Inflammatory macrophage (primary cell): ENCODE measurements at places on chromosomes 5 and 9.

DNA sequence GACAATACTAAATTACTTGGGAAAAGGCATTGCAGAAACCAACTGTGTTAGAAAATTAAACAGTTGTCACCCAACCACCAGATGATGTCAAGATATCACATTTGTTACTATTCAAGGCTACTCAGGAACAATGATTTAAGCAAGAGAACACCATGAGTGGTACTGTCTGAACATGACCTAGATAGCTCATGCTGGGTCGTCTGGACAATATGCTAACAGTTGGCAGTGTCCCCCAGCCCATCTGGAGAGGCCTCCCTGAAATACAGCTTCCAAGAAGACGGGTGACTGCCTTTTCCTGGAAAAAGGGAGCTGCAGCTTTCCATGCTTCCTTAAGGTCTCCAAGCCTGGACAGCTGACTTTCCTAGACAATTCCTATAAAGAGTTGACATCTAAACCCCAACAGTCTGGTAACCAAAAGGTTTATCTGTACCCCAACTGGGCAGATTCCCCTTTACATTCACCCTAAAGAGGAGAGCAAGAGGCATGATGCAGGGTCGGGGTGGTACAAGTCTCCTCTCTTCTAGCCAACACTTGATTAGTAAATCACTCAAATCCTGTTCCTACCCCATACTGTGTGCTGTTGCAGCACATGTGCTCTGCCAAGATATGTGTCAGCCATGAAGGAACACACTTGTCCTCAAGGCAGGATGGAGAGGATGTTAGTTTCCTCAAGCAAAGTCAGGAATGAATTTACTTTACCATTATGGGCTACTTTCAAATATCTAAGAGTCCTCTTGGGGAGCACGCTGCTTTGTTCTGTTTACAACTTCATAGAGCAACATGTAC lies 433.0 kb downstream of the PDE4D start:
- no peak for DNase-seq

GRCh38 chr9:83445703-83446265 lies 92.4 kb downstream of the FRMD3 start:
- no peak for DNase-seq

DNA sequence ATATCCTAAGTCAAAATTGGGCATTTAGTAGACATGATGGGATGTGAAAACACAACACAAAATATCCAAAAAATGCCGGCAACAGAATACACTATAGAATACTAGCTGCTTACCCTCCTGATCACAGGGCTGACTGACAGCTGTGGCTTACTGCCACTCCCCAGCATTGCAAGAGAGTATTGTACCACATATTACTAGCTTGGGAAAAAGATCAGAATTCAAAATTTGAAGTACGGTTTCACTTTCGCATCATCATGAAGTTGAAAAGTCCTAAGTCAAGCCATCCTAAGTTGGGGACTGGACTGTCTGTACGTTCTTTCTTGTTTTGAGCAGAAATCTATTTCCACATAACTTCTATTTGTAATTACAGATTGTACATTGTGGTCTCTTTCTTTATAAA lies 851.4 kb downstream of the MAT2B start:
- peak; percentile 31 for DNase-seq

DNA sequence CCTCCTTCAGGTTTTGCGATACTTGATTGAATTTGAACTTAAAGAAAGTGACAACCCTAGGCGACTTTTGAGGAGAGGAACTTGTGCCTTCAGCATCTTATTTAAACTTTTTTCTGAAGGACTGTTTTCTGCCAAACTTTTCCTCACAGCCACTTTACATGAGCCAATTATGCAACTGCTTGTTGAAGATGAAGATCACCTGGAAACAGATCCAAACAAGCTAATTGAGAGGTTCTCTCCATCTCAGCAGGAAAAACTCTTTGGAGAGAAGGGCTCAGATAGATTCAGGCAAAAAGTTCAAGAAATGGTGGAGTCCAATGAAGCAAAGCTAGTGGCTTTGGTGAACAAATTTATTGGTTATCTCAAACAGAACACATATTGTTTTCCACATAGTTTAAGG lies 40.6 kb downstream of the GAPVD1 start:
- DNase-seq: no peak

- DNase-seq: no peak
These were observed 72.1 kb downstream of the RAI14 start for GRCh38 chr5:34728236-34728635.

- no peak for DNase-seq
These were observed 8.8 kb downstream of the ISOC1 start for GRCh38 chr5:129103397-129103796.

GRCh38 chr5:89615839-89616518 lies 733.0 kb upstream of the MEF2C start:
- DNase-seq: no peak

DNA sequence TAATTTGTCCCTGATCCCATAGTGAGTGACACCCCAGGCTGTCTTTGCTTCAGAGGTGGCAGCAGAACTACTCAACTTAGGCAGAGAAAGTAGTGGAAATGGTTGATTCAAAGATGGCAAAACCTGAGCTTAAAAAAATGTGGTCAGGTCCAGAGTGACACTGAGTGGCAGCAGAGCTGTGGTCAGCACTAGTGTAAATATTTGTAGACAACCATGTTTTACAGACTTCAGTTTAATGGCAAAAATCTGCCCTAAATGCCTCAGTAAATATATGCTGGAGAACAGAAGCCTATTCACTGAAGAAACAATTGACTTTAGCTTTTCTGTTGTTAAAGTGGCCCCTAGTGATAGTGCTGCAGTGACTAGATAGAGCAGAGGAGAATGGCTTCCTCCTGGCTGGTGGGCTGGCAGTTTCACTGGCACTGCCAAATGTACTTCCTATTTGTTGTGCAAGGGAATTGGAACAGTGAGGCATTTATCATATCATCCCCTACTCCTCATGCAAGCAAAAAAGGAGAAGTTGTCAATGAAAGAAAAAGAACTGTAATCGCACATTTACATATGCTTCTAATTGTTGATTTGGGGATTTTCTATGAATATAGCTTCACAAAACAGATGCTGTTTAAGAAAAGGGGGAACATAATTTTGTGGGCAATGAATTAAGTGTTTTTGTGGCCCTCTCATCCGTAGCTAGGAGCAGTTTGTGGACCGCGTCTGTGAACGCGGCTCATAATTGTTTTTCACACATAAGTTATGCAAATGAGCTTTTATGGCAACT lies 12.0 kb downstream of the PBX3 start:
- peak; percentile 91 for DNase-seq

DNA sequence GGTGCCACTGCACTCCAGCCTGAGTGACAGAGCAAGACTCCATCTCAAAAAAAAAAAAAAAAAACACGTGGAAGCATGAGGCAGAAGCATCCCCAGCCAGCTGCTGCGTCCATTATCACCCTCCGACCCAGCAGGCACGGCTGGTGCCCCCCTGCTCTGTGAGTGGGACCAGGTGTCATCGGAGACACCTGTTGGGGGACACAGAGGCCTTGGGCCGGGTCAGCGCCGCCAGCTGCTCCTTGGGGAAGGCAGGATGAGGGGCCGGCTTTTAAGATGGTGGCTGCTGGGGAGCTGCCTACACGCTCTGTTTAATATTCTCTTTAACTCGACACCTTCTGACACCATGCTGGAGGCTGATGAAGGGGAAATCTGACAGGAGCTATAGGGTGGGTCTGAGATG lies 80.2 kb upstream of the RUFY1 start:
- no peak for DNase-seq

DNA sequence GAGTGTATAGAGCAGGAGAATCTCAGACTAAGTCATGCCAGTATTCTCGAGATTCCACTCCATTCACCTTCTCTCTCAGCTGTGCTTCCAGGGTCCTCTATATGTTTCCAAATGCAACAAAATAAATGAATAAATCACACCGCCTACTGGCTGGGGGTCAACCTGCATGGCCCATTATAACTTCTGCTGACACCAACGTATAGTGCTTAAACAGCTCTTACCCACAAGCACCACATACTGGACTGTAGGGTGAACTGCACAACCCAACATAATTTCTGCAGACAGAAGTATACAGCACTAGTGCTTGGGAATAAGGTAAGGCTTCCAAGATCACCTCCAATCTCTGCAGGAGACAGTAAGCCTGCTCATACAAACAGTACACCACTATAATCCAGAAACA lies 33.1 kb upstream of the HTR4 start:
- DNase-seq: no peak

- no peak for DNase-seq
These were observed 20.3 kb downstream of the GFPT2 start for GRCh38 chr5:180332861-180333260.

GRCh38 chr9:93900971-93901861 lies 53.9 kb downstream of the BARX1 start:
- DNase-seq: no peak

DNA sequence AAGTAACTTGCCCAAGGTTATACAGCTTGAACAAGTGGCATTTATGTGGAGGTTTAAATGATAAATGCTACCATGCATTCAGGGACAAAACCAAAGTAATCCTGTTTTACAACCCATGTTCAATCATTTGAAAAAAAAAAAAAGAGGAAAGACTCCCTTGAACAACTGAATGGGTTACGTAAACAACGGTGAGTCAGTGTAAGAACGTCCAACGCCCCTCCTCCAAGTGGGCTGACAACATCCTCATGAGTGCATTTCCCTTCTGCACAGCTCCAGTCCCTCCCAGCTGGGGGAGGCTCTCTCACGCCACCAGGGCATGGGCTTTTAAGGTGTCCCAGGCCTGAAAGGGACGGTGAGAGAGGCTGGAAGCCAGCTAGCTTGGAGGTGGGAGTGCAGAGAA lies 90.0 kb downstream of the PRRT1B start:
- DNase-seq: peak; percentile 99

DNA sequence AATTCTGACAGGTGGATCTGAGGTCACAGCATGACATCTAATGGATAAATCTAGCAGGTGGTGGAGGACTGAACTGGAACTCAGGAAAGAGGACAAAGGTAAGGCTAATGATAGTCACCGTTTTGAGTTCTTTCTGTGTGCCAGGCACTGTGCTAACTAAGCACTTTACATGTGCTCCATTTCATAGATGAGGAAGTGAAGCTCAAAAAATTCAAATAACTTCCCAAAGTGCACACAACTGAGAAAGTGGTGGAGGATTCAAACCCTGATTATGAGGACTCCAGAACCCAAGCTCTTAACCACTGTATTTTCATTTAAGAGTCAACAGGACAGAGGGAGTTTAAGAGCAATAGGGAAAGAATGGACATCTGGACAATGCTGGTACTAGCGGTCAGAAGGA lies 7.1 kb upstream of the DELE1 start:
- no peak for DNase-seq

GRCh38 chr9:113238202-113238858 lies 17.0 kb downstream of the SLC31A1 start:
- DNase-seq: no peak
